ENCODE measurements at places on chromosomes 11 and 22. TPM values are rescaled to one million over a fixed set of nuclear protein-coding genes. Genes with fewer than 3 reads are reported as not detected.

GRCh38 chr22:35115515-35115914 is 49.6 kb downstream of the ISX start:
- no peak for DNase-seq
- no peak overlapping the region for H3K4me3 ChIP-seq
- no peaks in the 10 kb centered on the region for H3K4me1 ChIP-seq
- H3K27ac ChIP-seq: no peak overlapping the region
- H3K36me3 ChIP-seq: no peaks in the 10 kb centered on the region

The CYP2D6 gene
- total RNA-seq: 0.31 TPM

- no peaks in the 10 kb centered on the region for H3K36me3 ChIP-seq
- no peak overlapping the region for H3K4me3 ChIP-seq
- no peak overlapping the region for H3K27ac ChIP-seq
- H3K4me1 ChIP-seq: no peaks in the 10 kb centered on the region
These were observed 25.0 kb upstream of the SLC5A1 start for GRCh38 chr22:32018056-32018455.

DNA sequence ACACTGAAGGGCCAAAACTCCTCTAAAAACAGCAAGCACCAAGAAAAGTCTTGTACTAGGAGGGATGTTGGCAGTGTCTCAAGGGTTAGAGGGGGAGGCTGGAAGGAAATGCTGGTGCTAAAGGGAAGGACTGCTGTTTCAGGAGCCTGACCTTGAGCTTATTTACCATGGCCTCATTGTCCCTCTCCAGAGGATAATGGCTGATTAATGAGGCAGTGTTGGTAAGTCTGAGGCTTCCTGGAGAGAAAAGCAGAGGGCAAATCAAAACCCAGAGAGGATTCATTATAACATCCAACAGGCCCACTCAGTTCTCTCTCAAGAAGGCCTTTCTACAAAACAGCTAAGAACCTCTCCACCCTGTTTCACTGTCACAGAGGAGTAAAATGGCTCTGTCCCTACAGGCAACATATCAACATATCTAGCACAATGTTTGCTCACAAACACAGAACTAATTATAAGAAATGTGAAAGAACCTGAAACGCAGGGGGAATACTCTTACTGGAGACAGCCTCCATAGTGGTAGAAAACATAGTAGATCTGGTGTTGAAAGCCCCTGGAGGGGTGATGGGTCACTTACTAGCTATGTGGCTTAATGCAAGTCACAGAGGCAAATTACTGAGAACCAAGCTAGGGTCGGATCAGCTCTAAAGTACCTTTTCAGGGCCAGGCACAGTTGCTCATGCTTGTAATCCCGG is 31.4 kb downstream of the NUMA1 start:
- H3K4me1 ChIP-seq: peaks cover 10% of the 10 kb centered on the region
- H3K36me3 ChIP-seq: no peaks in the 10 kb centered on the region
- no peak for DNase-seq
- no peak overlapping the region for H3K4me3 ChIP-seq
- H3K27ac ChIP-seq: peak overlapping the region; percentile 11

The C11orf87 gene
- total RNA-seq: 0.11 TPM

- no peaks in the 10 kb centered on the region for H3K27me3 ChIP-seq
- no peak overlapping the region for H3K27ac ChIP-seq
- no peaks in the 10 kb centered on the region for H3K4me1 ChIP-seq
- no peaks in the 10 kb centered on the region for H3K36me3 ChIP-seq
- no peak for DNase-seq
These were observed 84.6 kb upstream of the LDLRAD3 start for GRCh38 chr11:35859301-35859700.
